Hepatocyte (in vitro differentiated cells): ENCODE measurements at places on chromosomes 7 and 10. TPM values are rescaled to one million over a fixed set of nuclear protein-coding genes. Genes with fewer than 3 reads are reported as not detected.

FAM237B gene
- total RNA-seq = not detected in 2 replicates

DNA sequence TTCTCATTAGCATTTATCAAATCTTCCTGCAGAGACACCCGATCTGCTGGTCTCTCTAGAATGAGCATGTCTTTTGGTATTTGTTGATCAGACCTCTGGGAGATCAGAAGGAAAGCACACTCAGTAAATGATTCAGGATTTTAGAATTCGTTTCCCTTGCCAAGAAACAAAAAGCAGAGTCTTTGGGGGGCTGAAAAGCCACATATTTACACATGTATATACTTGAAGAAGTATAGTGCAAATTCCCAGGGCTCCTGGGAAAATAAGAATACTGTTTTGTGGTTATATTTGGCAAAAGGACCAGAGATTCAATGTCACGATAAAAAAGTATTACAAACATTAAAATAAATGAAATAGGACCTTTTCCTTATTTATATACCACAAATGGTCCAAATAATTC, 100.2 kb downstream of the AGMO start:
- DNase-seq = peak; percentile 4
- H3K36me3 ChIP-seq = no peaks in the 10 kb centered on the region
- H3K27me3 ChIP-seq = no peaks in the 10 kb centered on the region
- H3K4me3 ChIP-seq = no peak overlapping the region

- no peaks in the 10 kb centered on the region for H3K36me3 ChIP-seq
- H3K27me3 ChIP-seq = no peaks in the 10 kb centered on the region
- DNase-seq = peak; percentile 17
- H3K4me3 ChIP-seq = no peak overlapping the region
Measured at GRCh38 chr10:107994621-107995270, 830.2 kb upstream of the SORCS1 start.

DNA sequence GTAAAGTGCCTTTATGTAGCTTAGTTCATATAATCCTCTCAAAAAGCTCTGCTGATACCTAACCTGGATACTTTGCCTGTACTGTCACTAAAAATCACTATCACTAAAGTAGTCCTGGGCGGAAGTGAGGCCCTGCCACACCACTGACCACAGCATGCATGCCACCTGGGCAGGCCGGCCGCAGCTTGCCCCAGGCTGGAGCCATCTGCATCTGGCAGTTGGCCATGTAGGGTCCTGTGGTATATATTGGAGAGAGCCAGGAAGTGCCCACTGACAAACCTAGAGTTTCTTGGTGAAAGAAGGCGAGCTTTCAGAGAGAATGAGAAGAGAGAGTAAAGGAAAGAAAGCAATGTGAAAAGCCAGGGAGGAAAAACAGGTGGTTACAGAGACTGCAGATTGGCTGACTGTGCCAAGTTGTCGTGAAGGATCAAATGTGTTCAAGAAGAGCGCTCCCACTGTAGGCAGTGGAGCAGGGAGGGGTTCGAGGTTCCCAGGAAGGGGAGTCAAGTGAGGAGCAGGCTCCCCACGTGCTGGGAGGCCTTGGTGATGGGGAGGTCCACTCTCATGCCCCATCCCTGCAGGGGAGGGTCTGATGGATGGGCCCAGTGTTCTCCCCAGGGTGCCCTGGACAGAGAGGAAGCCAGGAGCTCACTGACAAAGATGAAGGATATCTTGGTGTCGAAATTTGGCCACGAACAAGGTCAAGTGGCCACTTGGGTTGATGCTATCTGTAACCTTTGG, 13.6 kb downstream of the LOXL4 start:
- H3K27ac ChIP-seq = no peak overlapping the region
- no peaks in the 10 kb centered on the region for H3K36me3 ChIP-seq
- peaks cover under 1% of the 10 kb centered on the region for H3K4me1 ChIP-seq
- no peak overlapping the region for H3K4me3 ChIP-seq
- DNase-seq = no peak

- DNase-seq = no peak
- H3K4me1 ChIP-seq = no peaks in the 10 kb centered on the region
- H3K36me3 ChIP-seq = no peaks in the 10 kb centered on the region
- H3K27ac ChIP-seq = no peak overlapping the region
- H3K4me3 ChIP-seq = no peak overlapping the region
Measured at GRCh38 chr7:11714205-11714604, 117.8 kb downstream of the THSD7A start.

DNA sequence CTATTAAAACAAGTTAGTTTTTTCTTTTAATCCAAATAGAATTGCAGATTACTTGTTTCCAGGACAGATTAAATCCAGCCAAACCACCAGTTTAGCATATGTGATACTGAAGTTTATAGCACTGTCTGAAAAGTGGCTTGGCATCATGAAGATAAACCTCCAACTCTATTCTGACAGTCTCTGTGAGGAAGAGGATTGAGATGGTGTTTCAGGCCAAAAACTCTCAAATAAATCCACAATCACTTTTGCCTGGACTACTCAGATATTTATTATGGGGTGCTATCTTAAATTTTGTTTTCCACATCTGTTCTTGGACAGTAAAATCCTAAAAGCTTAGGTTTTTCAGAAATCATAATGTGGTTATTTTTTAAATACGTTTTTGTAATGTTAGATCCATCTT, 161.7 kb upstream of the SEMA3C start:
- no peaks in the 10 kb centered on the region for H3K27me3 ChIP-seq
- H3K36me3 ChIP-seq = no peaks in the 10 kb centered on the region
- no peak for DNase-seq
- H3K4me3 ChIP-seq = no peak overlapping the region
- no peak overlapping the region for H3K27ac ChIP-seq
